Activated B cell treated with CpG ODN at 0.5 μM for 24 hours (primary cell): ENCODE measurements at places on chromosomes 1 and 21.

DNA sequence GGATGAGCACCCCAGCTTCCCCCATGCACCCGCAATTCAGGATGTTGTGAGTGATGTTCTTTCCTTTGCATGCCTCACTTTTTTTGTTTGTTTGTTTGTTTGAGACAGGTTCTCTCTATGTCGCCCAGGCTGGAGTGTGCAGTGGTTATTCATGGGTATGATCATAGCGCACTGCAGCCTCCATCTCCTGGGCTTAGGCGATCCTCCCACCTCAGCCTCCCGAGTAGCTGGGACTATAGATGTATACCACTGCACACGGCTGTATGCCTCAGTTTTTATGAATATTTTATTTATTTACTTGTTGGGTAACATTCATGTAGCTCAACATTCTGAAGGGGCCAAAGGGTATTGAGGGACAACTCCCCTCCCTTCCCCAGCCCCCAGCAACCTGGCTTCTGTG, 54.8 kb downstream of the H3-3A start:
- DNase-seq: no peak

GRCh38 chr1:47712596-47713299, 274.9 kb downstream of the FOXD2 start:
- DNase-seq: no peak

DNA sequence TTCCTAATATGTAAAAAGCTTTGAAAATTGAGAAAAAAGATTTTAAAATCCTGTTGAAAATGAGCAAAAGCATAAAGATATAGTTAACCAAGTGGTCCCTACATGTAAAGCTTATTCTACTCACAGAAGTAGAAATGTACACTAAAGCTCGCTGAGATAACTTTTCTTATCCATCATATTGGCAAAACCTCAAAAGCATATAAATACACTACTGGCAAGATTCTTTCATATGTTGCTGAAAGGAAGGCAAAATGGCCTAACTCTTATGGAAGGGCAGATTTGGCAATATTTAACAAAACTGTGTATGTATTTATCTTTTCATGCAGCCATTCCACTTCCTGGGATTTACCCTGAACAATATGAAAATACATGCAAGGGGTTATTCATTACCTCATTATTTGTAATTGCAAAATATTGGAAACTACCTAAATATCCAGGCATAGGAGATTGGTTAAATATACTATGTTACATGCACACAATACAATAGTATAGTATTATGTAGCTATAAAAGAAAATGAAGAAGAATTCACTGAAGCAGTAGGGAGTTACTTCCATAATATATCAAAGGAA, 43.2 kb upstream of the LYPLAL1 start:
- DNase-seq: no peak

GRCh38 chr1:170675865-170676264, 11.9 kb downstream of the PRRX1 start:
- no peak for DNase-seq

- DNase-seq: no peak
Observed at GRCh38 chr1:203696673-203697072, 68.3 kb upstream of the LAX1 start.

DNA sequence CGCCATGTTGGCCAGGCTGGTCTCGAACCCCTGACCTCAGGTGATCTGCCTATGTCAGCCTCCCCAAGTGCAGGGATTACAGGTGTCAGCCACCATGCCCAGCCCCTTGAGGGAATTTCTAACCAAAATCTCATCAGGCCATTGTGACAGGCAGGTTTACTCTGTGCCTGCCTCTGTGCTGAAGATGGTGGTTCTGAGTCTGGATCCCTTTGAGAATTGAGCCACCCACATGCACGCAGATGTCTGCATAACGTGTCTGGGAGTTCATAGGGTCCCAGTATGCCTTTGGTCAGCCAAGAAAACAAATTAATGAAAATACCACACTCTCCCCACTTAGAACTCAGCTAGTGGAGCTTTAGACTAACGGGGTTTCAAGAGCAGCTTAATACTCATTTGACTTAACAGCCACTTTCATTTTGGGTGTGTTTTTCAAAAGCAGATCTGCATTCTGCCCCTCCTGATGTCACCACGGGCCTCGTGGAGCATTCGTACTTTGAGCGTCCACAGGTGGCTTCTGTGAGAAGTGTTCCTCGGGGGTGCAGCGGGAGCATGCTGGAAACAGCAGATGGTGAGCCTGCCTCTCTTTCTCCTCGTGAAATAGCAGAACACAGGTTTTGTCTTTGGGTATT, 45.3 kb downstream of the DIP2A start:
- no peak for DNase-seq

GRCh38 chr1:28301368-28302174, 27.3 kb upstream of the MED18 start:
- DNase-seq: no peak

DNA sequence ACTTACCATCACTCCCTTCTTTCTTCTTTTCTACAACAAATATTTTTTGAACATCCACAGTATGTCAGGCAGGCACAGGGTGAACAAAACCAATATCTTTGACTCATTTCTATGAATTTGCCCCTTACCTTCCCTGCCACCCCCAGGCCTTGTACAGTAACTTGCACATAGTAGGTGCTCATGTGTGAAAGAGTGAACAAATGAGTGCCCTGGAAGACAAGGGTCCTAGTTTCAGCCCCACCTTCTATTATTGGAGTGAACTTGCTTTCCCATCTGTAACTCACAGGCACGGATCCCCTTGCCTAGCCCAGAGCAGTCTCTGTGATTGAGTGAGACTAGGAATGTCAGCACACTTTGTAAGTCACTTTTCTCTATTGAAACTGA, 12.8 kb downstream of the ZDHHC18 start:
- no peak for DNase-seq
